ENCODE measurements at places on chromosomes 1 and 21. TPM values are rescaled to one million over a fixed set of nuclear protein-coding genes. Genes with fewer than 3 reads are reported as not detected.

DNA sequence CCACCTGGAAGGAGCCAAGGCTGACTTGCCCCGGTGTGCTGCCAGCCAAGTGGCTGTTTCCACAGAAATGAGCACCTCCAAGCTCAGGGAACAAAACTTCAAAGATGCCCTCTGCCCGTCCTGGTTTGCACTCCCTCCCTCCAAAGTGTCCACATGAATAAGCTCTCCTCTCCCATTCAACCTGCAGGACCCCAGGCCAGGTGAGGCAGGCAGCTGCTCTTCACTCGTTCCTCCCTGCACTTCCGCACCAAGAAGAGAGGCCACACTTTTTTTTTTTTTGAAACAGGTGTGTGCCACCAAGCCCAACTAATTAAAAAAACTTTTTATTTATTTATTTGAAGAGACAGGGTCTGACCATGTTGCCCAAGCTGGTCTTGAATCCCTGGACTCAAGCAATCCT is 18.5 kb upstream of the CLIC4 start:
- H3K27me3 ChIP-seq = no peaks in the 10 kb centered on the region
- no peak overlapping the region for H3K4me3 ChIP-seq
- H3K27ac ChIP-seq = peak overlapping the region; percentile 60
- H3K36me3 ChIP-seq = no peaks in the 10 kb centered on the region
- DNase-seq = no peak

GRCh38 chr1:174721246-174721645 is 273.5 kb downstream of the GPR52 start:
- no peak overlapping the region for H3K27ac ChIP-seq
- H3K36me3 ChIP-seq = no peaks in the 10 kb centered on the region
- no peaks in the 10 kb centered on the region for H3K4me1 ChIP-seq
- H3K4me3 ChIP-seq = no peak overlapping the region

DNA sequence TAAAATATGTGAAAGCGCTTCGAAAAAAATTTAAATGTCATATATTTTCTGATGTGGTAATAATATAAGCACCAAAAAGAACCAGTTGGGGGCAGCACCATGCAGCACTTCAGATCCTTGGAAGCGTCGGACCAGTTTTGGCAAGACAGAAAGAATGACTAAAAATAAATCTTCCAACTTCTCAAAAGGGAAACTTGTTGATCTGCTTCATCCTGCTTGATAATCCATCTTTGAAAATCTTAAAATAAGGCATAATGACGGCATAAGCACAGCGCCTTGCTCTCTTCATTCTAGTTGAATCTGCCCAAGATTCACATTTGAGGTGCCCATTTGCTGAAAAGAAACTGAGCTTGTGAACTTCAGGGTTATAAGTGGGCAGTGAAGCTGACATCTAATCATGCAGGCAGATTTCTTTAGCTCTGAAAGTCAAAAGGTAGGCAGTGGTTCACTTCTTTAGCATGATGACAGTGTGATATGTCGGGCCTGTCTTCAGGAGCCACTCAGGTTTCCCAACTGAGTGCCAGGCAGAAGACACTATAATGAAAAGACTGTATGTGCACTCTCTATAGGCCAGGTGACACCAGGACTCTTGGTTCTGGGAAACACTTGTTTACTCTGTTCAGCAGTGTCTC is 19.8 kb upstream of the MUTYH start:
- H3K27me3 ChIP-seq = no peaks in the 10 kb centered on the region
- H3K4me1 ChIP-seq = peaks cover 9% of the 10 kb centered on the region
- no peaks in the 10 kb centered on the region for H3K36me3 ChIP-seq

- DNase-seq = no peak
- no peak overlapping the region for H3K27ac ChIP-seq
- H3K4me3 ChIP-seq = no peak overlapping the region
- H3K27me3 ChIP-seq = no peaks in the 10 kb centered on the region
These were observed 280.5 kb upstream of the SGIP1 start for GRCh38 chr1:66253330-66253921.

- no peaks in the 10 kb centered on the region for H3K4me1 ChIP-seq
- no peaks in the 10 kb centered on the region for H3K36me3 ChIP-seq
- DNase-seq = no peak
- H3K27ac ChIP-seq = no peak overlapping the region
- H3K27me3 ChIP-seq = no peaks in the 10 kb centered on the region
These were observed 84.1 kb downstream of the SPAG17 start for GRCh38 chr1:118100686-118101514.

DNA sequence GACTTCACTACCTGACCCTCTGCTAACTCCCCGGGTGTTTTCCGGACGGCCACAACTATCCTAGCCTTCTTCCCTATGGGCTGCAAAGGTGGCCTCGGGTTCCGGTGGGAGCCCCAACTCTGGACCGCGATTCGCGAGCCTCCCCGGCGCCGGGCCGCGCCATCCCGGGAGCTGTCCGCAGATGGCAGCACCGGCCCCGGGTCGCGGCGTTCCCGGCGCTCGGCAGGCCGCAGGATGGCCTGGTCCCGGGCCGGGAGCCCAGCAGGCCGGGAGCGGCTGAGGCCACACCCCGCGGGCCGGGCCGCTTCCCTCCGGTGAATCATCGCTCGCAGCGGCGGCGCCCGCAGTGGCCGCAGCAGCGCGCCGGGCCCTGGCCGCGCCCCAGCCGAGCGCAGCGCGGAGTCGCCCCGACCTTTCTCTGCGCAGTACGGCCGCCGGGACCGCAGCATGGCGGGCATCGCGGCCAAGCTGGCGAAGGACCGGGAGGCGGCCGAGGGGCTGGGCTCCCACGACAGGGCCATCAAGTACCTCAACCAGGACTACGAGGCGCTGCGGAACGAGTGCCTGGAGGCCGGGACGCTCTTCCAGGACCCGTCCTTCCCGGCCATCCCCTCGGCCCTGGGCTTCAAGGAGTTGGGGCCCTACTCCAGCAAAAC is at the start of gene CAPN2:
CAPN2 (plus strand) TSS at position 346 of the 656 bp plus-strand sequence; CDS start at position 448, 102 bp downstream.
- peak within 1 kb of the TSS; percentile 76 for H3K4me3 ChIP-seq
- peak within 1 kb of the TSS; percentile 98 for H3K27ac ChIP-seq
- peak; percentile 87 for DNase-seq
- H3K27me3 ChIP-seq = no peaks in the 10 kb centered on the region
- H3K4me1 ChIP-seq = peaks cover 41% of the 10 kb centered on the region

GRCh38 chr21:45911806-45912325 is 69.7 kb upstream of the COL6A1 start:
- no peaks in the 10 kb centered on the region for H3K36me3 ChIP-seq
- no peaks in the 10 kb centered on the region for H3K27me3 ChIP-seq
- no peak for DNase-seq
- no peaks in the 10 kb centered on the region for H3K4me1 ChIP-seq
- no peak overlapping the region for H3K27ac ChIP-seq
- H3K4me3 ChIP-seq = no peak overlapping the region

GRCh38 chr1:41041614-41042270 is 20.2 kb upstream of the SLFNL1 start:
- DNase-seq = no peak
- H3K36me3 ChIP-seq = peaks cover 8% of the 10 kb centered on the region
- no peak overlapping the region for H3K27ac ChIP-seq
- H3K4me1 ChIP-seq = peaks cover 8% of the 10 kb centered on the region

DNA sequence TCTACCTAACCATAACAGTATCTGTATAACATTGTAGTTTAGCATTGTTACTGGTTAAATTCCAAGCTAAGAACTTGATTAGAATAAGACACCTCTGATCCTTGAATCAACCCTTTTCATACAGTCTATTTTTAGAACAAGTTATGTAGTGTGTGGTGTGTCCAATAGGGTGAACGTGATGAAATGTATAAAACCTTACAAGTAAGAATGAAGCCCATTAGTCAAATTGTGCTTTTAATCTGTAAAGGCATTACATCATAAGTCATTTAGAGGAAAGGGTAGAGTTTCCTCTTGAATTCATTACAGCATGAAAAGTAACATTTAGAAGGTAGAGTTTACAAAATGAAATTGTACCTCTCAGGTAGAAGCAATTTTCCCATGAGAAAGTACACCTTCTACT is 479.2 kb downstream of the LTN1 start:
- no peaks in the 10 kb centered on the region for H3K36me3 ChIP-seq
- H3K27me3 ChIP-seq = no peaks in the 10 kb centered on the region
- no peak for DNase-seq
- H3K4me3 ChIP-seq = no peak overlapping the region
- no peaks in the 10 kb centered on the region for H3K4me1 ChIP-seq

GRCh38 chr1:227562933-227563323 is 428 bp upstream of the ZNF678 start:
- no peaks in the 10 kb centered on the region for H3K36me3 ChIP-seq
- H3K27ac ChIP-seq = peak overlapping the region; percentile 88
- no peak for DNase-seq
- H3K4me3 ChIP-seq = no peak overlapping the region
- peaks cover 32% of the 10 kb centered on the region for H3K27me3 ChIP-seq

DNA sequence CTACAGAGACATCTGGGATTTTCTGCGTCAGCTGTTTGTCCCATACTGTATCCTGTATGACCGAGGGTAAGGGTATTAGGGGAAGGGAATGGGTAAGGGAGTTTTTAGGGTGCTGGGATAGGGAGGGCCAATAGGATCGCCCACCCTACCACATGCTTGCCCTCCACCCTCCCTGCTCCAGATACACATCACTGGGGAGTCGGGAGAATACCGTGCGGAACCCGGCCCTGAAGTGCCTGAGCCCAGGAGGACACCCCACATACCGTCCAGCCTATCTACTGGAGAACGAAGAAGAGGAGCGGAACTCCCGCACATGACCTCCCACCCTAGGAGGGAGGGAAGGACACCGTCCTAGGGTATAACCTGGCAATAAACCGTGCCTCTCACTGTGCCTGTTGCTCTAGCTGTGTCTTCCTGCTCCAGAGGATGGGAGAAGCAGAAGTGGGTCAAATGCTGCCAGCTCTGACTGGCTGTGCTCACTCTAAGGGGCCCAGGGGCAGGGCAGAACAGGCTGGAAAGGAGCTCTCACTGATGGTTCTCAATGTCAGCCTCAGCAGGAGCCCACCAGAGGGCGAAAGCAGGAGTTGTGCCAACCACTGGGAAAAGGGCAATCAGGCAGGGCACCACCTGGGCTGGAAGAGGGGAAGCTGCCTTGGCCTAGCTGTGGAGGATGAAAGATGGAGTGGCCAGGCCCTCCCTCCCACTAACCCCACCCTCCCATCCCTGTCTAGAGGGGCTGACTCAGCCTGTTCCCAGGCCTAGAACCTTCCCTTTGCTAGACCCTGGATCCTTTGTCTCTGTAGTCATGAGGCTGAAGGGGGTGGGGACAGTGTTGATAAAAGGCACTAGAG is 440 bp upstream of the LENEP start:
- no peaks in the 10 kb centered on the region for H3K4me1 ChIP-seq
- no peak for DNase-seq
- no peak overlapping the region for H3K27ac ChIP-seq
- no peaks in the 10 kb centered on the region for H3K36me3 ChIP-seq
- H3K4me3 ChIP-seq = no peak overlapping the region

GRCh38 chr1:56409112-56409691 is 170.2 kb downstream of the PLPP3 start:
- DNase-seq = peak; percentile 72
- no peak overlapping the region for H3K27ac ChIP-seq
- H3K4me3 ChIP-seq = no peak overlapping the region
- no peaks in the 10 kb centered on the region for H3K36me3 ChIP-seq

The NPHS2 gene
- total RNA-seq = not detected

The PI4KB gene
- total RNA-seq = 95.9 TPM

The BSND gene
- not detected for total RNA-seq

The S100A3 gene
- not detected for total RNA-seq

The OR14K1 gene
- total RNA-seq = not detected

The HAO2 gene
- not detected for total RNA-seq
